ENCODE measurements at places on chromosomes 1 and 21.

DNA sequence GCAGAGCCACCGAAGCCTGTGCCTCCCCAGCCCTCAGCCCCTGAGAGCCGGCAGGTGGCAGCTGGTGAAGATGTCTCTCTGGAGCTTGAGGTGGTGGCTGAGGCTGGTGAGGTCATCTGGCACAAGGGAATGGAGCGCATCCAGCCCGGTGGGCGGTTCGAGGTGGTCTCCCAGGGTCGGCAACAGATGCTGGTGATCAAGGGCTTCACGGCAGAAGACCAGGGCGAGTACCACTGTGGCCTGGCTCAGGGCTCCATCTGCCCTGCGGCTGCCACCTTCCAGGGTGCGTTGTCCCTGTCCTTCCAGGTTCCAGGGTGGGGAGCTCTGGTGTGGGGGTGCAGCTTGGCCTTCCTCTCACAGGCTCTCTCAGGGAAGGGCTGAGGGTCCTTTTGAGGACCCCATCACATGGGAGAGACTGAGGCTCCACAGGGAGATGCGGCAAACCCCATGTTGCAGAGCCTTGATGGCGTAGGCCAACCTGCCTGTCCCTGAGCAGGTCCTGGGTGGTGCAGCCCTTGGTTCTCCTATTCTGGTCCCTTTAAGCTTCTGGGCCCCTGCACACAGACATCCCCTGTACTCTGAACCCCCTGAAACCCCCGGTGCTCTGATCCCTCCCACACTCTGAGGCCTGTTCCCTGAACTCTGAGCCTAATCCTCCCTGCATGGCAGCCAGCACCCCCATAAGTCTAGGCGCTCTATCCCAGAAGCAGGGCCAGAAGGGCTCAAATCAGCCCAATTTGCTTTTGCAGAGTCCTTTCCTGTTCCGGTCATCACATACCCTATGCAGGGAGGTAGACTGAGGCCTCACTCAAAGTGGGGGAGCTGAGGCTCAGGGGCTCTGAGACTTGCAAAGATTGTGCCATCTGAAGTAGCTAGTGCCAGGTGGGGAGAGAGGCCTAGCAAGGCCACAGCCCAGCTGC, 88.5 kb downstream of the TRIM11 start:
- no peak for DNase-seq

DNA sequence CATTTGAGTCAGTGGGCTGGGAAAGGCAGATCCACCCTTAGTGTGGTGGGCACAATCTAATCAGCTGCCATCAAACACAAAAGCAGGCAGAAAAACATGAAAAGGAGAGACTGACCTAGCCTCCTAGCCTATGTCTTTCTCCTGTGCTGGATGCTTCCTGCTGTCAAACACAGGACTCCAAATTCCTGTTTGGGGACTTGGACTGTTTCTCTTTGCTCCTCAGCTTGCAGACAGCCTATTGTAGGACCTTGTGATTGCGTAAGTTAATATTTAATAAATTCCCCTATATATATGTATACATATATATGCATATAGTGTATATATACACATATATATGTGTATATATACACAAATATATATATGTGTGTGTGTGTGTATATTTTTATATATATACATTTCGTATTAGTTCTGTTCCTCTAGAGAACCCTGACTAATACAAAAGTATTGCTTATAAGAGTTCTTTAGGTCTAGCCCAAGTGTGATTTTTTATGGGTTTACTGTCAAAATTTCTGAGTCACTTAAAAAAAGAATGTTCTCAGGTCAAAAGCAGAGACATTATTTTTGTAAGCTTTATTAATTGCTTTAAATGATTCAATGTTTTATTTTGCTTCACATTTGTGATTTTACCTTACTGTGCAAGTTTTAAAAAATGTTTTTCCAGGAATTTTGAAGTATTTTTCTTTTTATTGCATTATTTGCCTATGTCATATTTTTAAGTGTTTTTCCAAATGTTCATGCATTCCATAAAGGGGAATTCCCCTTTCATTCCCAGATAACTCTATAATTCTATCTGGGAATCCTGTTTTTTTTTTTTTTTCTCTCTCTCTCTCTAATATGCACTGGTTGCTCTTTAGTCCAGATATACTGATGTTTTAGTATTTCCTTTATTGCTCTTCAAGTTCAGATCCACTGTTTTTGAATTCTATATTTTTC, 92.1 kb upstream of the ADAMTS5 start:
- no peak for DNase-seq

GRCh38 chr1:156992215-156992614, 53.3 kb downstream of the ARHGEF11 start:
- no peak for DNase-seq

DNA sequence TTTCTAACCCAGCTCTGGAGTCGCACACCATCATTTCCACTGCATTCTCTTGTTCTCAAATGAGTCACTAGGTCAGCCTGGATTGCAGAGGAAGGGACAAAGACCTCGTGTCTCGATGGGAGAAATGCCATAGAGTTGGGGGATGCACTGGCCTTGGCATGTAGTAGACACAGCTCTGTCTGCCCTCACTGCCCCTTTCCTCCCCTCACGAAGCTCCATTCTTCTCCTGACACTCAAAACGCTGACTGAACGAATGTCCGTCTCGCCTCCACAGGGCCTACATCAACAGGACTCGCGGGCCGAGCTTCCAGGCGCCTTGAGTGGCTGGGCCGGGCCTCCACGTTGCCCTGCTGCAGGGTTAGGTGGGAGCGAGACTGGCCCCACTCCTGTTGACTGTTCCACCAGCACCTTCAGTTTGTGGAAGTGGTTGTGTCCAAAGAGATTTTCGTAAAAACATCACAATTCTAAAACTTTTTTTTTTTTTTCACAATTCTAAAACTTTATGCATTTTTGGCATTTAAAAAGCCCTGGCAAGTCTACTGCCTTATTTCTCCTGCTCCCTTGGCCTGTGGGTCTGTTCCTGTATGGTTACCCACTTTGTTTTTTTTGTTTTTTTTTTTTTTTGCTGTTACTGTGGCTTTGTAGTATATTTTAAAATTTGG, 18.8 kb downstream of the PKNOX1 start:
- no peak for DNase-seq

- no peak for DNase-seq
These were observed 19.2 kb downstream of the CD1D start for GRCh38 chr1:158199849-158200248.

DNA sequence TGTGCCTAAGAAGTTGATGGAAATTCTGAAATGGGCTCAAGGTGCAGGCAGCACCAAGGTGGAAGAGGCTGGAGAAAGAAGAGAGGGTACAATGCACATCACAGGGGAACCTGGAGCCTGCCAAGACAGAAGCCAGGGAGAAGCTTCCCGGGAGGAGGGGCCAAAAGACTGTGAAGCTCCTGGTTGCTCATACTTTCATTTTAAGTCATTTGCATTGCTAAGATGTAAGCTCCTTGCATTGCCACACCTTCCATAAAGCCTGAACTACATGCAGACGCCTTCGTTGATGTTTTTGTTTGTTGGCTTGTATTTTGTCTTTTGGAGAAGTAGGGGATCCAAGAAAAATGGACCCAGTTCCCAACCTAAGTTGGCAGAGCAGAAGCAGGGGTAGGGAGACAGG, 69.0 kb downstream of the HMGB4 start:
- DNase-seq: no peak

GRCh38 chr1:109170035-109170764, 43.5 kb upstream of the SARS1 start:
- no peak for DNase-seq

DNA sequence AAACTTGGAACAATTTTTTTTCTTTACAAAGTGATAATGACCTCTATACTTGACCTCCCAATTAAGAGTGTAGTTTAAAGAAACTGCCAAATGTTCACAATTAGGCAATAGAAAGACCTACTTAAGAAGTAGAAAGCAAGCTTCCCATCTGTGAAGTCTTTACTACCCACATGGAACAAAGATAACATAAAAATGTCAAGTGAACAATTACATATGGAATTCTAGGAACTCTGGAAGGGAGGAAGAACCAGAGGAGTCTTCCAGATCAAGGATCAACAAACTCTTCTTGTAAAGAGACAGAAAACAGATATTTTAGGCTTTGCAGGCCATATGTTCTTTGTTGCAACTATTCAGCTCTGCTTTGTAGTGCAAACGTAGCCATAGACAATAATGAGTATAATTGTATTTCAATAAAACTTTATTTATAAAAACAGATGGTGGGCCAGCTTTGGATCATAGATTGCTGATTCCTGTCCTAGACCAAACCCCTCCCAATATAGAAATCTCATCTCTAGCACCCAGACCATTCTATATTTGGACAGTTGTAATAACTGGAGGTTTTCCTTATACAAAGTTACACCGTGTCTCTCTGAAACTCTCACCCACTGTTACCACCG, 68.4 kb upstream of the MAGI3 start:
- no peak for DNase-seq

DNA sequence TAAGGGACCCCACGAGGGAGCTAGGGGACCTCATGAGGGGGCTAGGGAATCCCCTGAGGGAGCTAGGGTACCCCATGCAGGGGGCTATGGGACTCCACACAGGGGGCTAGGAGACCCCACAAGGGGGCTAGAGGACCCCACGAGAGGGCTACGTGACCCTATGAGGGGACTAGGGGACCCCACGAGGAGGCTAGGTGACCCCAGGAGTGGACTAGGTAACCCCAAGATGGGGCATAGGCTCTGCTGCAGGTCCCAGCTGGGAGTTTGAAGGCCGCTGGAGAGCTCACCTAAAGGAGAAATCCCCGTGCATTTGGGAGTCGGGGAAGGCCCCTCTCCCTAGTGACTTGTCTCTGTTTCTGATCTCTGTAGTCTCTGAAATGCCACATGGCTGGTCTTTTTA, 50.0 kb upstream of the DMRTB1 start:
- no peak for DNase-seq

- no peak for DNase-seq
These were observed 243.6 kb downstream of the TM2D1 start for GRCh38 chr1:61481315-61481715.

DNA sequence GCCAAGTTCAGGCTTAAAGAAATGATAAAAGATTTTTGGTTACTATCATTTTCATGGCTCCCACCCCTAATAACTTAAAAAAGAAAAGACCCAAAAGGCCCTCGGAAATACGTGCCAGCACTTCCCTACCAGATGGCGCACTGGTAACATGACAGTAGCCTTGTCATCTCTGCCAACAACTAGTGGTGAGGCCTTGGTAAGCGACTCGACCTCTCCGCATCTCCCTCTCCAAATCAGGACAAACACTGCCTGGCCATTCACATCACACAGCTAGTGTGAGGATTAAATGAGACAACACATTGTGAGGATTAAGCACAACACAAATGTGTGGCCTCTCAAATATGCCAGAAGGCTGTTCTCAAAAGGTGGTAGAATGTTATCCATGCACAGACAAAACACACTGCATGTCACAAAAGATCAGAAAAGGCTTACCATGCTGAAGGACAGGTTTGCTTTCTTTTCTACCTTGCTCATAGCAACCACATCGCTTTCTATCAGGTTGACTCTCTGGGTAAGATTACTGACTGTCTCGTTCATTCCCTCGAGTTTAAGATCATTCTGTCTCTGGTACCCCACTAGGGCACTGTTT, 16.4 kb downstream of the TEX38 start:
- no peak for DNase-seq

GRCh38 chr1:60848583-60849188, 233.7 kb upstream of the NFIA start:
- DNase-seq: no peak

DNA sequence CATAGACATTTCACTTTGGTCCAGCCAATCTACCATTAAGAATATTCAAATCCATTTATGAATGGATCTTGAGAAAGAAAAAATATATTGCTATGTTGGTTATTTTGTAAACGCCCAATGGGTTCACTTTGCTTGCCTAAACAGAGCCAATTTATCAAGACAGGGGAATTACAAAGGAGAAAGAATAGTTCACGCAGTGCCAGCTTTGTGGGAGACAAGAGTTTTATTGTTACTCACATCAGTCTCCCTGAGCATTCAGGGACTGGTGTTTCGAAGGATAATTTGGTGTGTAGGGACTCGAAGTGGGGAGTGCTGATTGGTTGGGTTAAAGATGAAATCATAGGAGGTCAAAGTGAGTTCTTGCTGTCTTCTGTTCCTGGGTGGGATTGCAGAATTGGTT, 135.3 kb downstream of the GABPA start:
- no peak for DNase-seq

Data from muscle of arm (tissue), 14 donors.